Esophagus muscularis mucosa (tissue), 4 donors: ENCODE measurements at places on chromosomes 3 and 15. TPM values are rescaled to one million over a fixed set of nuclear protein-coding genes. Genes with fewer than 3 reads are reported as not detected.

- no peak overlapping the region for H3K27ac ChIP-seq
- peak; percentile 92 for DNase-seq
- H3K4me1 ChIP-seq = peaks cover 10% of the 10 kb centered on the region
- no peak overlapping the region for H3K4me3 ChIP-seq
Observed at GRCh38 chr15:88657326-88658069, 18.7 kb downstream of the ISG20 start.

DNA sequence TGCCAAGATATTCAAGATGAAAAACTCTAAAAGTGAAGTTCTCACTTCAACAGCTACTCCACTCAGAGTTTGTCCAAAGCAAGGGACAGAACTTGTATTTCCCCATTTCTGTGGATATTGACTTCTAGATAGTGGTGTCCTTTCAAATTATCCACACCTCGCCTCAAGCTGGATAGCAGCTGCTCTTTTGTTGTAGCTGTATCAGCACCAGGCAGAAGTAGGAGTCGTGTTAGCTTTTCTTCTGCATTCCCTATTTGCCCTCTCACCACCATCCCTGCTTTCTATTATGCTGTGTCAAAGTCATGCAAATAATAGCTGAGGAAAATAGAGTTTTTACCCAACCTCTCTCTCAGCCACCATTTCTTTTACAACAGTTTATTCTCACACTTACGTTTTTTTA is 303.8 kb downstream of the EPHA3 start:
- H3K27me3 ChIP-seq = no peaks in the 10 kb centered on the region
- no peaks in the 10 kb centered on the region for H3K36me3 ChIP-seq
- no peak overlapping the region for H3K4me3 ChIP-seq
- no peak for DNase-seq

Gene CEP19
- 3.8 TPM for total RNA-seq

Gene CCR9
- not detected for total RNA-seq

GRCh38 chr3:55596212-55596611 is 109.1 kb upstream of the WNT5A start:
- H3K36me3 ChIP-seq = no peaks in the 10 kb centered on the region
- H3K27ac ChIP-seq = no peak overlapping the region
- H3K4me1 ChIP-seq = peaks cover 18% of the 10 kb centered on the region
- DNase-seq = no peak
- no peaks in the 10 kb centered on the region for H3K27me3 ChIP-seq

- H3K4me3 ChIP-seq = peak overlapping the region; percentile 64
- H3K27me3 ChIP-seq = no peaks in the 10 kb centered on the region
- no peaks in the 10 kb centered on the region for H3K36me3 ChIP-seq
- H3K4me1 ChIP-seq = peaks cover 16% of the 10 kb centered on the region
Observed at GRCh38 chr3:5026046-5026362, 46.8 kb downstream of the BHLHE40 start.

Gene ARPP21
- total RNA-seq = 0.33 TPM

DNA sequence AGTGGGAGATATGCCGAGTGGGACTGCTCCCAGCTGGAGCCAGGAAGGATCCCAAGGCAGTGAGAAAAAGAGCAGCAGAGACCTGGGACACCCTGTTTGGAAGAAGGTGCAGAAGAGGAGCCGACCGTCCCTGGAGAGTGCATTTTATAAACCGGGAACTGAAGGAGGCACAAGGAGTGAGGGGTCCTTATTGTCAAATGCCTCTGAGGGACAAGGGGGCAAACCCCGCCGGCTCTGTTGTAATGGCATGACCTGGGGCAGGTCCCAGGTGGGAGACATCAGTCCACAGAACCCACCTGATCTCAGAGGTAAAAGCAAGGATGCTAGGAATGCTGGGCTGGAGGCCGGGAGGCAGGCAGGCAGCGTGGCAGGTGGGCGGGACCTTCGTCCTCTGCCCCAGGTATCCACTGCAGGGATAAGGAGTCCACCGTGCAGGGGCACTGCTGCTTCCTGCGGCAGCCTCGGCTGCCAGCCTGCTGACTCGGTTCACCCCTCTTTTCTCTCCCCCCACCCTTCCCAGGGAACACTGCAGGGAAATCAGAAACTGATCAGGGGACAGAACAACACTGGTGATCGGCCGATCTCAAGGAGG is 26.9 kb downstream of the ADAMTS17 start:
- no peaks in the 10 kb centered on the region for H3K36me3 ChIP-seq
- H3K4me3 ChIP-seq = no peak overlapping the region
- no peaks in the 10 kb centered on the region for H3K27me3 ChIP-seq
- peaks cover 24% of the 10 kb centered on the region for H3K4me1 ChIP-seq
- no peak for DNase-seq

Gene ROBO2
- total RNA-seq = 1.1 TPM

DNA sequence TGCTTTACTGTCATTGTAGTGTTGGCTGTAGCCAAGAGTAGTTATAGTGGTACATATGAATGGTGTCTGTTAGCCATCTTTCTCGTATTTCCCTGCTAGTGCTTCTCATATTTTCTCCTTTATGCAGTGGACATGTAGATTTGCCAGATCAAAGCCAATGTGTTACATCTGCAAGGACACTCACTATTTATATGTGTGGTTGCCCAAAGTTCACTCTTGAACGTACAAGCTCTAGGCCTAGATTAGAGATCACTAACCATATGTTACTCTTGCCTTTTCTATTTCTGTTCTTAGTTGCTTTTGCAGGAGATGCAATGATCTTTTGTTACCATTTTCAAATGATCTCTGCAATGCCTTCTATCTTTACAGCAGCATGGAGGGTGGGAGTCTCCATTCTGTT is 78.4 kb downstream of the CADM2 start:
- H3K27ac ChIP-seq = no peak overlapping the region
- no peaks in the 10 kb centered on the region for H3K36me3 ChIP-seq
- DNase-seq = no peak
- H3K4me1 ChIP-seq = no peaks in the 10 kb centered on the region
- H3K27me3 ChIP-seq = no peaks in the 10 kb centered on the region

- H3K4me3 ChIP-seq = no peak overlapping the region
- H3K27ac ChIP-seq = no peak overlapping the region
- H3K4me1 ChIP-seq = peaks cover 3% of the 10 kb centered on the region
- H3K27me3 ChIP-seq = no peaks in the 10 kb centered on the region
- DNase-seq = no peak
- H3K36me3 ChIP-seq = no peaks in the 10 kb centered on the region
Observed at GRCh38 chr15:87752250-87752951, 504.1 kb downstream of the NTRK3 start.

GRCh38 chr3:150106740-150107428 is 136.2 kb upstream of the PFN2 start:
- no peak for DNase-seq
- no peaks in the 10 kb centered on the region for H3K4me1 ChIP-seq
- no peak overlapping the region for H3K27ac ChIP-seq
- H3K4me3 ChIP-seq = no peak overlapping the region

Gene JAGN1
- total RNA-seq = 39.8 TPM

DNA sequence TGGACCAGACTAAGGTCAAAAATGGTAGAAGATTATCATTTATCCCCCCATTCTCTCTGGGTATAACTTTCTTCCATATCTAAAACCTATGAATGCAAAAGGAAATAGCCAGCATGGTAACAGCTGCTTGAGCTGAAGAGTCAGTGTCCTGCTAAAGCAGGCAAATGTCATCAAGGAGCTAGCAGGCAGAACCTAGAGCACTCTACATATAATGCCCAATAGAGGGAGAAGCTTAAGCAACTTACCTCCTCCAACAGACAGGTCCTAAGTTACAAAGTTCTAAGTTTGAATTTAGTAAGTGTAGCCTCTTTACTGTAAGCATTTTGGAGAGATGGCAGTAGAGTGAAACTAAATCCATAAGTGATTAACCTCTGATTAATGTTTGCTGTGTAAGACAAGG is 7.7 kb downstream of the RAF1 start:
- no peak overlapping the region for H3K27ac ChIP-seq
- H3K4me3 ChIP-seq = no peak overlapping the region
- no peaks in the 10 kb centered on the region for H3K27me3 ChIP-seq

GRCh38 chr3:148924562-148924961 is 59.5 kb downstream of the CPA3 start:
- H3K36me3 ChIP-seq = no peaks in the 10 kb centered on the region
- H3K4me1 ChIP-seq = no peaks in the 10 kb centered on the region
- H3K27ac ChIP-seq = no peak overlapping the region

GRCh38 chr15:67019884-67020520 is 45.4 kb upstream of the SMAD3 start:
- no peak overlapping the region for H3K27ac ChIP-seq
- no peaks in the 10 kb centered on the region for H3K27me3 ChIP-seq
- peaks cover 19% of the 10 kb centered on the region for H3K4me1 ChIP-seq
- no peak for DNase-seq

GRCh38 chr3:142276781-142277180 is 51.4 kb upstream of the GK5 start:
- H3K27me3 ChIP-seq = no peaks in the 10 kb centered on the region
- H3K36me3 ChIP-seq = no peaks in the 10 kb centered on the region
- H3K27ac ChIP-seq = peak overlapping the region; percentile 57
- DNase-seq = no peak
- peaks cover 7% of the 10 kb centered on the region for H3K4me1 ChIP-seq

Gene PCSK6
- total RNA-seq = 16.1 TPM

DNA sequence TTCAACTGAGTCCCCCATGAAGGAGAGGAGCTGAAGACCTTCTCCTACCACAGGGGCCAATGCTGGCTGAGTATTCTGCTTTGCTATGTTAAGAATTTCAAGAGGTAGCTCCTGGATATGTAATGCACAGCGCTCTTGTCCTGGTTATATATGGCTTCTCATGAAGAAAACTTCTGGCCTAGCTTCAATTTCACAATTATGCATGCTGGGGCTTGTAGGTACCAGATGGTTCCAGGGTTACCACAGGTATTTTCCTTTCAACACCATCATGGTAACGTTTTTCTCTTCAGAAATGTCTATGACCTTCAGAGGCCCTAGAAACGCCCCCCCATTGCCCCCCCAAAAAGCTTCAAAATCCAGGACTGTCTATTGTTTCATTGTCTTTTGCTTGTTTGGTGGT is 311.7 kb upstream of the ICE2 start:
- no peaks in the 10 kb centered on the region for H3K36me3 ChIP-seq
- no peaks in the 10 kb centered on the region for H3K27me3 ChIP-seq
- no peak overlapping the region for H3K4me3 ChIP-seq
- no peaks in the 10 kb centered on the region for H3K4me1 ChIP-seq
- DNase-seq = no peak
- H3K27ac ChIP-seq = no peak overlapping the region

DNA sequence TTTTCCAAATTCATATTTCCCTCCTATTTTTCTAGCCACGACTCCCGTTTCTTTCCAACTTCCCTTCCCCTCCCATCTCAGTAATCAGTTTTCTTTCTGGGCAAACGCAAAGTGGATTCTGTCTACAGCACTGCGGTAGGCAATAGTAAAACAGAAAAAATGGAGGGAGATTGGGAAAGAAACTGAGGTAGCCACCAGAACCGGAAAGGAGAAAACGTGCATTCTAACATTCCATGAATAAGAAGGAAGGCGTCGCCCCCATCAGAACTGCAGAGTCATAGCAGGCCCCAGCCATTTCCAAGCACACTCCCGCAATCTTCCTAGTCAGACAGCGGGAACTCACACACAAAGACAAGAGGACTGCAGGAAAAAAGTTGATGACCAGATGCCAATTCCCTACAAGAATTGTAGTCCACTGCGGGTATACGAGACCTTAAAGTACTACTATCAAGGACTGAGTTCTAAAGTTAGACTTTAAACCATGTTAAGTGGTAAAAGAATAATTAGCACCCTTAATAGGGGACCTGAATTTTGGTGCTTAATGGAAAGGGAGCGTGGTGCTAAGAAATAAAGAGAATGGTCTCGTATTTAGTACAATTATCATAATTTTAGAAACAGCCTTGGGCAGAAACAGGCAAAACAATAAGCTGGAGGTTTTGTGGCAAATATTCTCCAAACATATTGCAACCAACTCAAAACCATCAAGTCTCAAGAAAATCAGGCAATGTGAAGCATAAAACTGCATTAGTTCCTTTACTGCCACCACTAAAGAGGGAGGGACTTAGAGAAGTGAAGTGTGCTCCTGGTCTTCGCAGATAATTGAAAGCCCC is 1.4 kb downstream of the PFN2 start:
- H3K27ac ChIP-seq = peak overlapping the region; percentile 95
- no peaks in the 10 kb centered on the region for H3K27me3 ChIP-seq
- H3K4me3 ChIP-seq = peak overlapping the region; percentile 93
- peaks cover 18% of the 10 kb centered on the region for H3K4me1 ChIP-seq
- peaks cover 13% of the 10 kb centered on the region for H3K36me3 ChIP-seq

- peak overlapping the region; percentile 84 for H3K27ac ChIP-seq
- peaks cover 72% of the 10 kb centered on the region for H3K4me1 ChIP-seq
Observed at GRCh38 chr3:45986303-45986982, 9.2 kb downstream of the FYCO1 start.

Gene KIF9
- total RNA-seq = 5.4 TPM

GRCh38 chr3:7658294-7658693 is 797.4 kb downstream of the GRM7 start:
- no peaks in the 10 kb centered on the region for H3K27me3 ChIP-seq
- H3K4me1 ChIP-seq = no peaks in the 10 kb centered on the region
- DNase-seq = no peak
- H3K4me3 ChIP-seq = no peak overlapping the region

DNA sequence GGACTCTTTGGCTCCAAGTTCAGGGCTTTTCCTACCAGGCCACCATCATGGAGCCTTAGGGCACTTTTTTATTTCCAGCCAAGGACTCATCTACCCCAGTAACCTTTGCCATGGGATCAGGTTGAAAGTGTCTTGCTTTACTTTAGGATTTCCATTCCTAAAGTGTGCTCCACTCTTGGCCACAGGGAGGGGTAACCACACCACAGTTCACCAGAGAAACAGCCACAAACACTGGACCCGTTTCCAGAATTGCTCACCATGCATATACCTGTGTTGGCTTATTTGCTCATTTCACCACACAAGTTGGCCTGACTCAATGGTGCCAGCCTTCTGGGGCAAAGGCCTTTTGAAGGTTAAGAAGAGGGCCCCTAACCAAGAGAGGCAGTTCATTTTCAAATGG is 70.6 kb upstream of the RAD18 start:
- no peak for DNase-seq
- H3K27me3 ChIP-seq = no peaks in the 10 kb centered on the region
- H3K36me3 ChIP-seq = no peaks in the 10 kb centered on the region
- H3K4me1 ChIP-seq = peaks cover 20% of the 10 kb centered on the region
- H3K4me3 ChIP-seq = no peak overlapping the region
- no peak overlapping the region for H3K27ac ChIP-seq

- H3K27ac ChIP-seq = no peak overlapping the region
- H3K27me3 ChIP-seq = no peaks in the 10 kb centered on the region
- no peak for DNase-seq
Observed at GRCh38 chr3:152084441-152085158, 184.1 kb upstream of the MBNL1 start.

Gene EPHB3
- 6.1 TPM for total RNA-seq

DNA sequence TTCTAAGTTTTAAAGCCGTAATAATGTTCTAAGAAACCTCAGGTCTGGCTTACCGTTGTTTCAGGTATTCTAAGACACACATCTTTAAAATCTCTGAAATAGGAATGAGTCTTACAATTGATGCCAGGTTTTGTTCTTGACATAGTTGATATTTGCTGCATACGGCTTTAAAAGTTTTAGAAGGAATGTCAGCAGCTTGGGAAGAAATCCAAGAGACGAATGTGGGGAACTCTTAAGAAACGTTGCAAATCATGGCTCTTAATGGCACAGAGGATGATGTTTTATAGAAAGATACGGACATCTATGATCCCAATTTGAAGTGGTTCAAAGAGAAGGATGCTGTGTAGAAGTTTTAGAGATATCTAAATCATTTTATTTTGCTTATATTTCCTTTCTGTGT is 11.5 kb downstream of the NUDT16 start:
- H3K4me3 ChIP-seq = no peak overlapping the region
- no peaks in the 10 kb centered on the region for H3K27me3 ChIP-seq
- DNase-seq = no peak
- H3K4me1 ChIP-seq = no peaks in the 10 kb centered on the region
